IMR-90 (cell line): ENCODE measurements at places on chromosomes 7 and 10. TPM values are rescaled to one million over a fixed set of nuclear protein-coding genes. Genes with fewer than 3 reads are reported as not detected.

GRCh38 chr7:4123823-4124222 lies 558.3 kb upstream of the FOXK1 start:
- H3K4me3 ChIP-seq, result no peak overlapping the region
- peak; percentile 6 for DNase-seq
- no peaks in the 10 kb centered on the region for H3K27me3 ChIP-seq
- no peaks in the 10 kb centered on the region for H3K4me1 ChIP-seq

GRCh38 chr10:60397792-60398191 lies 8.1 kb upstream of the ANK3 start:
- H3K36me3 ChIP-seq, result no peaks in the 10 kb centered on the region
- no peak overlapping the region for H3K4me3 ChIP-seq
- H3K27me3 ChIP-seq, result no peaks in the 10 kb centered on the region
- H3K27ac ChIP-seq, result no peak overlapping the region
- peak; percentile 31 for DNase-seq

The LIPF gene
- not detected in 2 replicates for total RNA-seq

The GNAT3 gene
- total RNA-seq, result not detected in 2 replicates

The CUBN gene
- total RNA-seq, result 0.54 and 0.83 TPM in 2 replicates

GRCh38 chr7:15688911-15689310 lies 2.4 kb upstream of the MEOX2 start:
- no peak overlapping the region for H3K27ac ChIP-seq
- no peak for DNase-seq
- H3K27me3 ChIP-seq, result peaks cover 46% of the 10 kb centered on the region
- H3K4me1 ChIP-seq, result no peaks in the 10 kb centered on the region

GRCh38 chr7:40301486-40302068 lies 166.8 kb downstream of the SUGCT start:
- H3K36me3 ChIP-seq, result no peaks in the 10 kb centered on the region
- no peaks in the 10 kb centered on the region for H3K27me3 ChIP-seq
- H3K4me3 ChIP-seq, result no peak overlapping the region
- H3K4me1 ChIP-seq, result peaks cover 12% of the 10 kb centered on the region
- DNase-seq, result peak; percentile 50

The DDC gene
- not detected in 2 replicates for total RNA-seq

GRCh38 chr7:72038022-72038732 lies 374.0 kb downstream of the CALN1 start:
- H3K27ac ChIP-seq, result no peak overlapping the region
- no peak for DNase-seq
- H3K36me3 ChIP-seq, result no peaks in the 10 kb centered on the region
- H3K4me1 ChIP-seq, result no peaks in the 10 kb centered on the region

The TRUB1 gene
- 17.9 and 26.1 TPM in 2 replicates for total RNA-seq

DNA sequence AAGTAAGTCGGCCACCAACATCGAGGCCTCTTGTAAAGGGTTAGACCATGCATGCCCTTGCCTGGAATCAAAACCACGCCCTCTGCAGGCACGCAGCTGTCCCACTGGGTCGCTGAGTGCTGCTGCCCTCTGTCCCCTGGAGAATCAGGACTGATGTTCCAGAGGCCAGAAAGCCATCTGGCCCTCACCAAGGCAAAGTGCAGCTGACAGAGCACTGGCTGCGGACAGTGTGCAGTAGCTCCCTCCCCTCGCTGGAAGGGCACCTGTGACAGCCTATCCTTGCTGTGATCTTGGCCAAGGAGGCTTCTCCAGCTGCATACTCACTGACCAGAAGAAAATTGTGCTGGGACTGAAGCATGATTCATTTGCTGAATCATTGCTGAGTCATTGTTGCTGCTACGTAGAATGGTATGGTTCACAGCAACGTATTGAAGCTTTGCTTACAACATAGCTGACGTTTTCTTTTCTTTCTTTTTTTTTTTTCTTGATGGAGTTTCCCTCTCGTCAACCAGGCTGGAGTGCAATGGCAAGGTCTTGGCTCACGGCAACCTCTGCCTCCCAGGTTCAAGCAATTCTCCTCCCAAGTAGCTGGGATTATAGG lies 30.4 kb downstream of the DDC start:
- peak; percentile 100 for DNase-seq
- H3K27ac ChIP-seq, result peak overlapping the region; percentile 26; the same call in 1 of the 2 replicates
- peaks cover 2% of the 10 kb centered on the region; the same call in 1 of the 2 replicates for H3K27me3 ChIP-seq
- H3K36me3 ChIP-seq, result no peaks in the 10 kb centered on the region
- no peak overlapping the region for H3K4me3 ChIP-seq

- no peak for DNase-seq
- H3K27ac ChIP-seq, result no peak overlapping the region
- H3K4me1 ChIP-seq, result no peaks in the 10 kb centered on the region
- no peak overlapping the region for H3K4me3 ChIP-seq
These were observed 139.0 kb downstream of the ELFN1 start for GRCh38 chr7:1809070-1809469.

DNA sequence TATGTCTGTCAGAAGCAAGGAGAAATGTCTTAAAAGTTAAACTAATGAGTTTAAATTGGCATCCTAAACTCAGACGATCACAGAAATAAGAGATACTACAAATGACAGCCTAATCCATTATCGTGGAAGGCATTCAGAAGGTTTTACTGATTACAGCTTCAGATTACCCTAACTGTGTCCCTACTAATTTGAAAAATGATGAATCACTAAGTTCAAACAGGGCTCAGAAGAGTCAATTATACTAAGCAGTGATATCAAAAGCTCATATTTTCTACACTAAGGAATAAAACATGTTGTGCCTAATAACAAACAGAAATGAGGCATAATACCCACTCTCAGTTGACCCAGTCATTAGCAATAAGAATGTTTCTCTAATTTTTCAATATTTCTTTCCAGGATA lies 152.0 kb upstream of the NRBF2 start:
- no peak for DNase-seq
- H3K4me3 ChIP-seq, result no peak overlapping the region
- no peak overlapping the region for H3K27ac ChIP-seq
- no peaks in the 10 kb centered on the region for H3K36me3 ChIP-seq
- H3K4me1 ChIP-seq, result no peaks in the 10 kb centered on the region
- H3K27me3 ChIP-seq, result 0 out of 2 replicates have a peak, but pooled peaks cover 2% of the 10 kb centered on the region

DNA sequence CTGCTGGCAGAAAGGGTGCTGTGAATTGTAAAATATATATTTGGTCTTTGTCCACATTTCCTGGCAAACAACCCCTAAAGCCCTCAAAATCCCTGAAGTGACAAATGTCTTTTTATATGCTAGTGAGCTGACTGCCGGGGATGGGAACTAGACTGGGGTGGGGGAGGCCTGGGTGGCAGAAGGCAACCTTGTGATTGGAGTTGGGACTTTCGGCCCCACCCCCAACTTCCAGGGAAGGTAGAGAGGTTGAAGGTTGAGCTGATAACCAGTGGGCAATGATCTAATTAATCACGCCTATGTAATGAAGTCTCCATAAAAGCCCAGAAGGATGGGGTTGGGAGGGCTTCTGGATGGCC lies 2.7 kb downstream of the EPHA1 start:
- no peaks in the 10 kb centered on the region for H3K36me3 ChIP-seq
- H3K4me3 ChIP-seq, result no peak overlapping the region
- H3K27ac ChIP-seq, result no peak overlapping the region
- H3K27me3 ChIP-seq, result peaks cover 5% of the 10 kb centered on the region
- peaks cover 12% of the 10 kb centered on the region; the same call in 1 of the 2 replicates for H3K4me1 ChIP-seq
- no peak for DNase-seq
